ENCODE measurements at places on chromosomes 3 and 15.

DNA sequence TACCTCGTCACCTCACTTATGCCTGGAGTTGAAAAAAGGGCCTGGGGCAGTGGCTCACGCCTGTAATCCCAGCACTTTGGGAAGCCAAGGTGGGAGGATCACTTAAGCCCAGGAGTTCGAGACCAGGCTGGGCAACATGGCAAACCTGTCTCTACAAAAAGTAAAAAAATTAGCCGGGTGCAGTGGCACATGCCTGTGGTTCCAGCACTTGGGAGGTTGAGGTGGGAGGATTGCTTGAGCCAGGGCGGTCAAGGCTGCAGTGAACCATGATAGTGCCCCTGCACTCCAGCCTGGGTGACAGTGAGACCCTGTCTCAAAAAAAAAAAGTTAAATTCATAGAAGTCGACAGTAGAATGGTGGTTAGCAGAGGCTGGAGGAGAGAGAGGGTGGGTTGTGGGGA lies 4.6 kb upstream of the NEIL1 start:
- no peak for DNase-seq

- no peak for DNase-seq
Measured at GRCh38 chr15:75570126-75570845, 8.8 kb downstream of the PTPN9 start.

- no peak for DNase-seq
Measured at GRCh38 chr3:107217172-107217571, 160.1 kb upstream of the CCDC54 start.

GRCh38 chr3:138407236-138407907 lies 27.0 kb upstream of the ESYT3 start:
- DNase-seq = no peak

DNA sequence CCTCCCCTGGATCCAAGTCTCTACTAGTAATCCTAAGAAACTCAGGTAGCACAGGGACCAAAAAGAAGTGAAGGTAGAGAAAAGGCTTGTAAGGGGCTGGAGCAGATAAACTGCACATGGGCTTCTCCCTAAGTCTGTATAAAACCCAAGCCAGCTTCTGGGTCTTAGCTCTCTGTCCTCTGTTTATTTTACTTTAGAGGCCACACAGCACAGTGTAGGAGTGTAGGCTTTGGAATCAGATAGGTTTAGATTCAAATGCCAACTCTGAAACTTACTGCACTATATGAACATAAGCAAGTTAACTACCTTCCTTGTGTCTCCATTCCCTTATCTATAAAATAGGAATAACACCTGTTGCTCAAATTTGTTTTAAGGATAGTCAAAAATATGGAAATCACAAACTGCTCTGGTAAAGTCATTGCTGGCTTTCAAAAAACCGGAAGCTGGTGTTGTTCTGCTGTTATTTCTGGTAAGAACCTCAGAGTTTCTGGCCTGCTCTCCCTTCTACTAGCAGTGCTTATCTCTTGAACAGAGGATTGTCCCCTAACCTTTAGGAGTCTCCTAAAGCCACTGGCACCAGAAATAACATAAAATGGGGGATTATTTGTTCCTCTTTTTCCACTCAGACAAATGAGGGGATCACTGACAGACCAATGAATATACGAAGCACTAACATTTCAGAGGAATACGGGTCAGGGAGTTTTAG lies 33.8 kb downstream of the PIK3R4 start:
- no peak for DNase-seq

DNA sequence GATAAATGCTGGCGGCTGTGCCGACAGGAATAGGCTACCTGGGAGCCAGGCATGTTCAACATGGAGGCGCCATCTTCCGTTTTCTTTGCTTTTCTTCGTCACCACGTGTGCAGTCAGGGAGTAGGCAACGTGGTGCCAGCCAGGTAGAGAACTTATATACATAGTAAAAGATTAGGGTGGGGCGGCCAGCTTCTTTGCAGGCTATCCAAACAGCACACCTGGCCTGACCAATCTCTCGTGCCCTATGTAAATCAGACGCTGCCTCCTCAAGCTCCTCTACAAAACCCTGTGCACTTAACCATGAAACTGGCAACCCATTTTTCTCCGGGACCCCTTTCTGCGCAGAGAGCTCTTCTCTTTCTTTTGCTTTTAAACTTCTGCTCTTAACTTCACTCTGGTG lies 28.6 kb upstream of the OR5K4 start:
- no peak for DNase-seq

DNA sequence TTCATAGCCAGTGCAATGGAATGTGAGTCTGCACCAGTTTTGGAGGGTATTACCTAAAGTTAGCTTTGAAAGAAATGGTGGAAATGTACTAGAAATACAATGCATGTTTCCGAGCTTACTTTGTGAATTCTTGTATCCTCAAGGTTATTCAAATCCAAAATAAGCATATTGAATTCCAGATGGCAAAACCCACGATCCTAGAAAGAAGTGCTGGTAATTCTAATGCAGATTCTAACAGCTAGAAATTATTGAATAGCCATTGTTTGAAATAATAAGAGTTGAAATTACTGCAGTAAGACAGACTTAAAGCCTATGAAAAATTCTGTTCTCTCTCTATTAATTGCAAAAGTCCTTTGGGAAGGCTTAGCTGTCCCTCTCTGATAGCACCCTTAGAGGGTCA lies 258.4 kb downstream of the CHL1 start:
- no peak for DNase-seq

DNA sequence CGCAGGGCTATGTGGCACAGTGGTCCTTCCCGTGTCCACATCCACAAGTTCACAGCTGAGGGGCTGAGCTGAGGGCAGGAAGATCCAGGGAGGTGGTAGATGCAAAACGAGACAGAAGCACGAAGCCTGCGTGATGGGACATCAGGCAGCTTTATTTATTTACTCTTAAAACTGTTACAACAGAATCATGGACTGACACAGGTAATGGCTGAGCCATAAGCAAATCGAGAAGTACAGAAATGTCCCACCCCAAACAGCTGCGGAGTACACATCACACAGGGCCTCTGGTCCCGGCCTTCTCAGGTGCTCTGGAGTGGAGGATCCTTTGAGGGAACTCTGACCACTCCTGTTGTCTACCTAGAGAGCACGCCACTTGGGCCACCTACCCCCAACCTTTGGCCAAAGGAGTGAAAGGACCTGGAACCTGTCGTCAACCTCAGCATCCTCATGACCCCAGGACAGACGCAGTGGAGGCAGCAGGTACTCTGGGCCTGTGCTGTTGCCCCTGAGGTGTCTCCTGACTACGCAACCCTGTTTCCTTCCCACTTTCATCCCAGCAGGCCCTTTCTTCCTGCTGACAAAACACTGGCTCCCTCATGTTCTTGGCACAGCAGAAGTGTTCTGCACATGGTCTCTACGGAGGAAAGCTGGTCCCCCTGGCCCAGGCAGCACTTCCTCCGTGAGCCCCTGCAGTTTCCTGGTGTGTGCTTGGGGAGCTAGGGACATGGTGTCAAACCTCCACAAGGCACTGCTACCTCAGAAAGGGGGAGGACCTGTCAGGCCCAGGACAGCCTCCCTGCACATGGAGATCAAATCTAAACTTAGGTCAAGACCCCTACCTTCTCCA lies 47.8 kb downstream of the DHX30 start:
- no peak for DNase-seq

GRCh38 chr3:14016900-14017475 lies 107.7 kb downstream of the CHCHD4 start:
- DNase-seq = no peak

DNA sequence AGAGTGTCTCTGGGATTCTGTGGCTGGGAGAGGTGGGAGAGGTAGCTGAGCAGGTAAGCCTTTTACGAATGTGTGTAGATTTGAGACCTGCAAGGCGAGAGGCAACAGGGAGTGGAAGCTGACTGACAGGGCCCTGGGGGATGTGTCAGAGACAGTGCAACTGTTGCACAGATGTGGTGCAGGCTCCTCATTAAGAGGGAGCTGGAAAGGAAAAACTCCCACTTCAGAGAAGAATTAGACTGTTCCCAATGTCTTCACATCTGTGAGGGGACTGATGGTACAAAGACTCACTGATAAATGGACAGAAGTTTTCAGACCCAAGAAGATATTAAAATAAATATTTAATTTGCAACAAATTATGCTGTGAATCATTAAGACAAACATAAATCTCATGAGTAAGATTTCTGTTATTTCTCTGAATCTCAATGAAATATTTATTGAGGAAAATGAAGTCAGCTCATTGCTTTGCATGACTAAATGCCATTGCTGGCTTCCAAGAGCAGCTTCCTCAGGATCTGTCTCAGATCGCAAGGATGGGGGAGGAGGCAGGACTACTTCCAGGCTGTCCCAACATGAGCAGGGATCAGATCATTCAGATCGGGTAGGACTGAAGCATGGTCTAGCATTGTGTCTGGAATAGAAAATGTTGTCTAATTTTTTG lies 127.3 kb upstream of the ROPN1 start:
- DNase-seq = no peak

DNA sequence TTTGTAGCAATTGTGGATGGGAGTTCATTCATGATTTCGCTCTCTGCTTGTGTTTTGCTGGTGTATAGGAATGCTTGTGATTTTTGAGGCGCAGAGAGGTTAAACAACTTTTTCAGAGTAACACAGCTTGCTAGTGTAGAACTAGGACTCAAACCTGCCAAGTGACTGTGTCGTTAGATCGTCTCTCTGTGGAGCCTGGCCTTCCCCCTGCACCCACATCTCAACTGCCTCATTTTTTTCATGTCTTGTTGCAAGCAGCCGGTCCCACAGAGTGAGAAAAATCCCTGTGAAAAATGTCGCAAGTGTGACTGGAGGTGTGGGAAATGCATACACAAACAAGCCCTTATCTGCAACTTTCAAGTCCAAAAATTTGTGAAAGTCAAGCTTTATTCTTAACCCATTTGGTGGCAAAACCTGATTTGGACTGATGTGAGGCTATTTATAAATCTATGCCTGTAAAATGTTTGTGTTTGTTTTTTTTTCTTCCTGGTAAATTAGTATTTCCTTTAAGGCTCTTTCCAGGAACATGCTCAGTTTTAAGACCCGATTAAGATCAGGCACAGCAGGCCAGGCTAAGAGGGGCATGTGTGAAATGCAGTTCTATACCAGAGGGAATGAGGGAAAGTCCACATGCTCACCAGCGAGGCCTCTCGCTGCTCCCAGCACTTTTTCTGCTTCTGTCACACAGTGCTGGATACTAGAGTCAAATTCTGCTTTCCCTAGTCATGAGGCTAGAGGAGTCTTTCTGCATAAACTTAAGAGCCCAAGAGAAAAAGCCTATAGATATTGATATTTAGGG lies 25.8 kb downstream of the ST6GAL1 start:
- no peak for DNase-seq

DNA sequence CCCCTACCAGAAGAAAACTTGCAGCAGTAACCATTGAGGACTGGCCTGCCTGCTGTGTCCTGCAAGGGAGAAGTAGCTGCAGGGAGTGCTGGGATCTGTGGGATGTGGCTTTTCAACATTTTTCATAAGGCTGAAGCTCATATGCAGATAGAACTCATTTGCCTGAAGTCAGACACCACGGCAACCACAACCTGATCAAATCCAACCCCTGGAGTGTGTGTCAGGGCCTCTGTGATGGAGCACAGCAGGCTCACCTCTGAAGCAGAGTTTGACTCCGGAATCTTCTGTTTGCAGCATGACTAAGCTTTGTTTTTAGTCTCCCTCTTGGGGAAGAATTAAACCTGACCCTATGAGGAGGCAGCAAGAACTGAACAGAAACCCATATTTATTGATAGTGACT lies 508.7 kb downstream of the AGBL1 start:
- DNase-seq = no peak

DNA sequence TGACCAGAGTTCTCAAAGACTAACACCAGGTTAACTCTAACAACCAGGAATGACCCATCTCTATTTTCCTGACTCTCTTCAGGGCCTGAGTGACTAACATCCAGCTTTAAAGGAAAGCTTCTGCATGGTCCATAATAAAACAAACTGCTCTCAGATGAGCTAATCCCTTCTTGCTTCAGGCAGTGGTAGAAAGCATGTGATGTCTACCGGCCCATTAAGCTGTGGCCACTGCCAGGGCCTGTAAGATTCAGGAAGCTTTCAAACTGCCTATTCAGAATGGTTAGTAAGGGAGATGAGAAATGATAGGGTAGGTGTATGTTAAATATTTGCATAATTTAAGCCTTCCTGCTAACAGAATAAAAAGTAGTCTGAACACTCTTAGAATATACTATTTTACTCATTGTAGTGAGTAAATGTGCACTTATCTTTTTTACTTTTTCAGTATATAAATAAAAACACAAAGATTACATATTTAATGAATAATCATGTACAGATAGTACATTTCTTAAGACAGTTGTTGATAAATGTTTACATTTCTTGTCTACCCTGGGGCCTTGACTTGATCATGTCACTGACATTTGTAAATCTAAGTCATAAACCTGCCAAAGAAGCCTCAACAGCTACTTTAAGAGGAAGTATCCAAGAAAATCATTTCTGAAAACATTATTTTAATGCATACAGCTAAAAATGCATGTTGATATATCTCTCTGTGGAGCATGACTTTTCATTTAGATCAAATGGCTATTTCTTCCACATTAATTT lies 222.0 kb downstream of the MCTP2 start:
- DNase-seq = no peak

DNA sequence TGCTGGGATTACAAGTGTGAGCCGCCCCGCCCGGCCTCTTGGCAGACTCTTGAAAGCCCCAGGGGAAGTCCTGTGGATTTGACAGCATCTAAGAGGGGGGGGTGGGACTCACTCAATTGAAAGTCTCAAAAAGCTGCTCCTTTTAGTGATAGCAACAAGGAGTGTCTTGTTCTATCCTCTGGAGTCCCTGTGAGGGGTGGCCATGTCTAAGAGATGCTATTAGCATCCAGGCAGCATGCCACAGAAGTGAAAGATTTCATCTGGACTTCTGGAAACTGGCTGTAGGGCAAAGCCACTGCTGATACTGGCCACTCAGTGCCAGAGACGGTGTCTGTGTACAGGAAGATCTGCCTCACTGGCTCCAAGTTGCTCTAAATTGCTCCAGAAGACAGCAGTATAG lies 74.0 kb downstream of the DHX36 start:
- no peak for DNase-seq

GRCh38 chr3:119937229-119937628 lies 155.3 kb downstream of the NR1I2 start:
- peak; percentile 24 for DNase-seq

DNA sequence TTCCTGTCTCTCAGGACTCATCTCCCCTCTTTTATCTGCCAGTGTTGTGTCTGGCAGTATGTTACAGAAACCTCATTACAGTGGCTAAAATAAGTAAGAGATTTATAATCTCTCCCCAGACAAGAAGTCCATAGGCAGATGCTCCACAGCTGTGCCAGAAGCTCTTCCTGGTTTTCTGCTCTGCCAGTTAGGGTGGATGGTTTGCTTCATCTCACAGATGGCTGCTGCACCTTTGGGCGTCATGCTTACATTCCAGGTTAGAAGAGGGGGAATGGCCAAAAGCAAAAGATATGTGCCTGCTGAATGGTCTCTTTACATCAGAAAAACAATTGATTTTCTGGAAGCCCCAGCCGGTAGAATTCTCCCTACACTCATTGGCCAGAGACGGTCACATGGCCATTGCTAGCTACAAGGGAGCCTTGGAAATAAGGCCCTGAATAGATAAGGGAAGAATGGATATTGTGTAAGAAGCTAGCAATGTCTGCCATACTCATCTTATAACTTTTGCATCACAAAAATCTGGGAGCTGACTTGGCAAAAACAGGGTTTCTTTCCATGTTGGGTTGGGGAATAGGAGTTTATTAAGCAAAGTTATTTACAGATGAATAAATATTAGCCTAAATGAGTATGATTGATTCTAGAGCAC lies 91.1 kb downstream of the PDCD6IP start:
- DNase-seq = no peak

GRCh38 chr15:69609176-69609575 lies 156.6 kb downstream of the RPLP1 start:
- no peak for DNase-seq

All from stimulated activated CD4-positive, alpha-beta T cell treated with anti-CD3 and anti-CD28 coated beads, Interleukin-12 subunit alpha, Interleukin-12 subunit beta, amount 100 ng/mL, for 48 hours (primary cell).